ENCODE measurements at places on chromosomes 12 and 14. TPM values are rescaled to one million over a fixed set of nuclear protein-coding genes. Genes with fewer than 3 reads are reported as not detected.

The KLRC4 gene
- 0.77 TPM for total RNA-seq

The ACRBP gene
- total RNA-seq = 0.88 TPM

The EIF2S3B gene
- total RNA-seq = 0.41 TPM

DNA sequence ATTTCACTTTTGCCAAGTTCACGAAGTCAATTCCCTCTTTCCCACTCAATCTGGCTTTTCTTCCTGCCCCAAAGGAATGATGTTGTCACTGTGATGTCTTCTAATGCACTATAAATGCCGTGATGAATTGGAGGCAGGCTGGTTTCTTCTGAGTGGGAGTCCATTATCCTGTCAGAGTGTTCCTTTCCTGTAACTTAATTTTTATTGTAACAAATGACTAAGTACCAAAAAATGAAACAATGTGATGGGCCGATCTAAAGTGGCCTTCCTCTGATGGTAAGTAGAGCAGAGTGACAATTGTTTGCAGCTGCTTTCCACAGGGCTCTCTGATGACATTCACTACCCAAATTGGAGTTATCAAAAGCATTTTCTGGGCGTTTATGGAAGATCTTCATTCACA, 22.2 kb downstream of the TMEM30B start:
- no peak for DNase-seq

GRCh38 chr14:75401361-75401760, 26.5 kb upstream of the JDP2 start:
- DNase-seq = peak; percentile 77

- peak; percentile 94 for DNase-seq
Observed at GRCh38 chr12:53054112-53054878, 4.4 kb downstream of the TNS2 start.

GRCh38 chr14:104512061-104512460, 67.5 kb upstream of the C14orf180 start:
- no peak for DNase-seq

DNA sequence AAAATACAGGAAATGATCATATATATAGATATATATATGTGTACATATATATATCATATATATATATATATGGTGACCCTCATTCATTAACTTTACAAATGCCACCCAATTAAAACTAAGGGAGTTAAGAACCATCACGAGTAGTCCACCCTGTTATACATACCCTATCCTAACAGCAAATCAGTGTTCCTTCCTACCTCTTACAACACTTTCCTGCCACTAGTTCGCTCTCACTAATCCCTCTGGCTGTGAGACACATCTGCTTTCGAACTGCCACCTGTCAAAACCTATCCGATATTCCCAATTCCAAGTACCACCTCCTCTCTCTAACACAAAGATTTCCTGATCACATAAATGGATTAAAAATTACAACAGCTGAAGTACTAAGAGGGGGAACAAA, 100.5 kb downstream of the EEA1 start:
- DNase-seq = no peak

GRCh38 chr14:89392181-89392580, 24.9 kb downstream of the FOXN3 start:
- DNase-seq = no peak

All from left cardiac atrium (tissue), 4 donors.